Stimulated activated CD4-positive, alpha-beta T cell treated with anti-CD3 and anti-CD28 coated beads, TNF-alpha, amount 100 ng/mL, for 1 hour (primary cell): ENCODE measurements at places on chromosomes 3 and 15.

DNA sequence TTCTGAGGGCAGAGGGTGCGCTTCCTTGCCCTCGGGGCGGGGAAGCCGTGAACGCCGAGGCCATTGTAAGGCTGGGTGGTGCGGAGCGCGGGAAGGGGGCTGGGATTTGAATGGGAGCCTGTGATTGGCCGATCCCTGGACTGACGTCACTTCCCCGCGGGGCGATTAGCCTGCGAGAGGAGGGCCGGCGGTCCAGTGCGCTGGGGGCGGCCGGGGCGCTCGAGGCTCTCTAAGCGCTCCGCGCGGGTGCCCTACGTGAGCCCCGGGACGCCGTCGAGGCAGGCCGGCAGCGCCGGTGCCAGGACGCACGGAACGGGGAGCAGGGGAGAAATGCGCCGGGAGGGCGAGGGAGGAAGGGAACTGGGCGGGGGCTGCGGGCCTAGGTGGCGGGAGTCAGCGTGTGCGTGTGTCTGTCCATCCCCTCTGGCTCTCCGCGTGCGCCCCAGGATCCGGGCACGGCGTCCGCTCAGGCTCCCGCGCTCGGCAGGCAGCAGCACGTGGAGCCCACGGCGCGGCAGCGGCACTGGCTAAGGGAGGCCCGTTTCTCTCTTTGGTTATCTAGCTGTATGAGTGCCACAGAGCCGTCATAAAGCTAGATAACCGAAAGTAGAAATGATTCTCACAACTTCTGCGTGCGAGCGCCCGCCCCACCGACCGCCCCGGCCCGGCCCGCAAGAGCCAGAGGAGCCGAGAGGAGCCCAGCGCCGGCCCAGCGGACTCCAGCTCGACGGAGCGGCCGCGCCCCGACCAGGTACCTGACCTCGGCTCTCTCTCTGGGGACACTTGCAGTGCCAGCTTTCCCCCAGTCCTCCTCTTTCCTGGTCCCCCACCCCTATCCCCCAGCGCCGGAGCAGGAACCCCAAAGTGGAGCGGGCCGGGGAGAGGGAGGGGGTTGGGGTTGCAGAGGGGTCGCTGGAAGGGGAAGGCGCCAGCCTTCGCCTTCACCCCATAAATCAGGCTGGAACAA, 33.1 kb upstream of the POLG start:
- DNase-seq: no peak

DNA sequence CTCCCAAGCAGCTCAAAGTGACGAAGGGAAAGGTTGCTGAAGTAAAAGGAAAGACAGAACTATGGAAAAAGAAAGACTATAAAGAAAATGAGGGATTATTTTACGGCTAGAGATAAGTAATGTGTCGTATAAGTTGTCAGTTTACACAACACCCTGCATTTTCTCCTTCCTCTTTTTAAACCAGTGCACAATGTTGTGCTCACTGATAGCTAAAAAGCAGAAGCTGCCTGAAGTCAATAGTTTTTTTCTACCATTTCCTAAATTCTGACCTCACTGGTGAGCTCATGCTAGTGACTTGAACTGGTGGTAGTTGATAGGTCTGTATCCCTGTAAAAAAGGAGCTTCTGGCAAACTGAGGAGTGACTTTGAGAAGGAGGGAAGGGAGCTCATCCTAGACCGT, 368.6 kb upstream of the GBE1 start:
- DNase-seq: no peak

GRCh38 chr3:148044151-148044550, 635.0 kb downstream of the ZIC1 start:
- DNase-seq: no peak

DNA sequence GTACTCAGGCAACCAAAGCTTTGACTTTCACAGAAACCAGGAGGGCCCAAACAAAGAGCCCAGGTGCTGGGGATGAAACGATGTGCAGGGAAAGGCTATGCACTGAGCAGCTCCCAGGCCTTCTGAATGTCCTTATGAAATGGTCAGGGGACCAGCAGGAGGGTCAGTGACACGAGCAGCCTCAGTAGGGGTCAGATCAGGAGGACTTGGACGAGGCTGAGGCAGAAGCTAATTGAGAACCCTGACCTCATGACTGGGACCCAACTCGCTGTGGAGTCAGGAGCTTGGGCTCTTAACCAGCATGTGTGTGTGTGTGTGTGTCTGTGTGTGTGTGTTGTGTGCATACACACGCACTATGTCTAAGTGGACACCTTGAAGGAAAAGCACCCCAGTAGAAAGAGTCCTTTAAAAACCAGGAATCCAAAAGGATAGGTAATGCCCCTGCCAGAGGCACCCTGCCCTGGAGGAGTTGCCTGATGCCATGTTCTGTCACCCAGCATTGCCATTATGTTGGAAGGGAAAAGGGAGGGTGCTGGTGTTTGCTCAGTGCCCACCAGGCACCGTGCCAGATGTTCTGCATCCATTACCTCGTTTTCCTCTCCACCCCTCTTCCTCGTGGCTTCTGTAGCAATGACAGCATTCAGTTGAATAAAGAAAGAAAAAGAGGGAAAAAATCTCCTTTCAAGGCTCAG, 50.9 kb downstream of the CORO2B start:
- no peak for DNase-seq
